Activated T-cell treated with anti-CD3 and anti-CD28 coated beads for 24 hours (primary cell): ENCODE measurements at places on chromosomes 2 and 18.

DNA sequence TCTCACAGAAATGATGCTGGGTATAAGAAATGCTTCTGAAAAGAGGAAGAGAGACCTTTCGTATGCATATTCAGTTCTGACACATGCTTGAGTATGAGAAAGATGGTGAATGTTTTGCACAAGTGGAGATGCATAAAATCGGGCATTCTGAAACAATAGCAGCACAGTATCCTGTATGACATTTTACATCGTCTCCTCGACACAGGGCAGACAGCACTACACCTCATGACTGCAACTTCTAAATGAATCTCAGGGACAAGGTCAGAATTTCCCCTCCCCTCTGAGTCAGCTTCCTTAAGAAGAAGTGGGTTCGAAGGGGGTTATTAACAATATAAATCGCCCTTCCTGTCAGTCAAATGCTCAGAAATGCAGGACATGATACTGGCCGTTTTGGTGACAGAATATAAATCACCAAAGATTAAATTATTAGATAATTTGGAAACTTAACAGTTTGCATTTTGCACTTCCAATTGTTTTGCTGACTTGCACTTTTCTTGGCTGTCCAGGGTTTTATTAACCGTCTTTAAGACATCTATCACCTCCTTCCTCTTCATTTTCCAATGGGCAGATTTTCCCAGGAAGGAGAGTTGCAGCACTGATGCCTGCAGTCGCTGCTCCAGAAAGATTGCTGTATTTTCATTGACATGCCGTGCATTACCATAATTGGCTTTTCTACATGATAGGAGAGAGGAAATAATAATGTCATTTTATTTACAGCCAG is 57.2 kb downstream of the TSHZ1 start:
- no peak for DNase-seq

DNA sequence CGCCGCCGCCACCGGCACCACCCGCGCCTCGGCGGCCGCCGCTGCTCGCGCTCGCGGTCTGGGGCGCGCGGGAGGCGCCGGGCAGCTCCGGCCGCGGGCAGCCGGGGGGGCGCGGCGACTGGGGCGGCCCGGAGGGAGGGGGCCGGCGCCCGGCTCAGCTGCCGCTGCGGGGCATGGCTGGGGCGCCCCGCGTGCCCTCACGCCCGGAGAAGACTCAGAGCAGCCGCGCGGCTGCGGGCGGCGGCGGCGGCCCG is 295 bp downstream of the GAREM1 start:
- no peak for DNase-seq

DNA sequence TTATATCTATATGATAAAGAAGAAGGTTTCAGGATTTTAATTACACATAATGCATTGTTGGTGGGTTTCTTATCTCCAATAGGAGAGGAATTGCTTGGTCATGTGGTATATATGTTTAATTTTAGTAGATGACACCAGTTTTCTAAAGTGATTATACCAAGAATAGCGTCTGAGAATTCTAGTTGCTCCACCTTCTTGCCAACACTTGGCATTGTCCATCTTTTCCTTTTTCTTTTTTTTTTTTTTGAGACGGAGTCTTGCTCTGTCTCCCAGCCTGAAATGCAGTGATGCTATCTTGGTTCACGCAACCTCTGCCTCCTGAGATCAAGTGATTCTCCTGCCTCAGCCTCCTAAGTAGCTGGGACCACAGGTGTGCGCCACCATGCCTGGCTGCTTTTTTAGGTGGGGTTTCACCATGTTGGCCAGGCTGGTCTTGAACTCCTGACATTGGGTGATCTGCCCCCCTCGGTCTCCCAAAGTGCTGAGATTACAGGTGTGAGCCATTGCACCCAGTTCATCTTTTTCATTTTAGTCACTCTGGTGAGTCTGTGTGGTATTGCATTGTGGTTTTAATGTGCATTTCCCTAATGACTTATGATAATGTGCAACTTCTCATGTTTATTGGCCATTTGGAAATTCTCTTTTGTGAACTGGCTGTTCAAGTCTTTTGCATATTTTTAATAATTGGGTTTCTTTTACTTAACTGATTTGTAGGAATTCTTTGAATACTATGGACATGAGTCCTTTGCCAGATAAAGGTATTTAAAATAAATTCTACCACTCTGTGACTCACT is 37.3 kb upstream of the ZNF512 start:
- DNase-seq, result no peak

DNA sequence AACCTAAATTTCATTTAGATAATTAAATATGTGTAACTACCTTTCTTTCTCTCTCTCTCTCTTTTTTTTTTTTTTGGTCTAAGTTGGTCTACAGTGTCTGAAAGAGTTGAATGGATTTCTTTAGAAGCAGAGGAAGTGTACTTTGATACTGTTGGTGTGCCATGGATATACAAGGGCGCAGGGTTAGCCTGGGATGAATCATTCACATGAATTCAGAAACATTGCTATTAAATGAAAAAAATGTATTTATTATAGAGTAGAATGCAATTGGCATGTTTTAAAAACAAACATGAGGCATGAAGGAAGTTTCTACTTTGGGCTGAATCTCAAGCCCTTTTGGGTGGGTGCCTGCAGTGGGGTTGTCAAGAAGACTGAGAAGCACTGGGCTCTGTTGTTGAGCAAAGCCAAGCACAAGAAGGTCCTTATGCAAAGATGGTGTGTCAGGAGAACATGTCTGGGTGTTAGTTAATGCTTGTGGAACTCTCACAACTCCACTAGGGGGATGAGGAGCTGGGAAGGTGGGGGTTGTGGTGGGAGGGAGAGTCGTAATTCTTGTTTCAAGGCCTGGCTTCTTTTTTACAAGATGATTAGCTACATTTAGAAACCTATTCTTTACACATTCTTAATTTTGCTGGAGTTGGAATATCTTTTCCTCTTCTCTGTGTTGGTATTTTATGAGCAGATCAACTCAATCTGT is 57.9 kb downstream of the LYPD6 start:
- DNase-seq, result no peak

DNA sequence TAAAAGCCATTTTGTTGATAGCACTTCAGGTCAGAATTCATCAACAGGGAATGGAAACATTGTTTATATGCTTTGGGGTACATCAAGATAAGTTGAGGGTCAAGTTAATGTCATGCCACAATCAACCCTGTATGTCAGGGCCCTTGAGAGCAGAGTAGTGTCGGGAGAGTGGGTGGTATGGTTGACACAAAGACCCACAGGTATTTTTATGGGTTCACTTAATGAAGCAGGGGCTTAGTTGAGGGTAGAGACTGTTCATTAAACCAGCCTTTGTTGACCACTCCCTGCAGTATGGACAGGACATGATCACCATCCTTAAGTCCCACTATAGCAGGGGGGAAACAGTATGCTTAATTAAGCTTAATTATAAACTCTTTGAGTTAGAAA is 5.7 kb downstream of the RPL37A start:
- no peak for DNase-seq

GRCh38 chr18:7256618-7257425 is 25.9 kb downstream of the LRRC30 start:
- DNase-seq, result no peak
